ENCODE measurements at places on chromosomes 16 and 17.

DNA sequence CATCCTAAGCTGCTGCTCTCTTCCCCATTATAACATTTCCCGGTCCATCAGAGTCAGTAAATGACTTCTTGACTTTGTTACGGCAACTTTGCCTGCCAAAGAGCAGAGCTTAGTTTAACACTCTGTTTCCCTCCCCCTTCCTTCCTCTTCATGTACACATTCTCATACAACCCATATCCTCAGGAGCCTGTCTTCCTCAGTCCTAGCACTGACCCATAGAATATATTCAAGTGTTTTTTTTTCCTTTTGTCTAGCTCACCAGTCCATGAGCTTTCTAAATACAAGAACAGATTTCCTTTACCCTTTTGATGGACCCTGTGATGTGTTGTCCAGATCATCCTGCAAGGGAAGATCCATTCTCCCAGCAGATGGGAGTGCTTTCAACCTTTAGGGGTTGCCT, 97.0 kb upstream of the MON1B start:
- no peak for DNase-seq

GRCh38 chr17:29240477-29240876, 6.2 kb upstream of the CRYBA1 start:
- no peak for DNase-seq

- no peak for DNase-seq
Observed at GRCh38 chr17:2335726-2336214, 487 bp downstream of the TSR1 start.

DNA sequence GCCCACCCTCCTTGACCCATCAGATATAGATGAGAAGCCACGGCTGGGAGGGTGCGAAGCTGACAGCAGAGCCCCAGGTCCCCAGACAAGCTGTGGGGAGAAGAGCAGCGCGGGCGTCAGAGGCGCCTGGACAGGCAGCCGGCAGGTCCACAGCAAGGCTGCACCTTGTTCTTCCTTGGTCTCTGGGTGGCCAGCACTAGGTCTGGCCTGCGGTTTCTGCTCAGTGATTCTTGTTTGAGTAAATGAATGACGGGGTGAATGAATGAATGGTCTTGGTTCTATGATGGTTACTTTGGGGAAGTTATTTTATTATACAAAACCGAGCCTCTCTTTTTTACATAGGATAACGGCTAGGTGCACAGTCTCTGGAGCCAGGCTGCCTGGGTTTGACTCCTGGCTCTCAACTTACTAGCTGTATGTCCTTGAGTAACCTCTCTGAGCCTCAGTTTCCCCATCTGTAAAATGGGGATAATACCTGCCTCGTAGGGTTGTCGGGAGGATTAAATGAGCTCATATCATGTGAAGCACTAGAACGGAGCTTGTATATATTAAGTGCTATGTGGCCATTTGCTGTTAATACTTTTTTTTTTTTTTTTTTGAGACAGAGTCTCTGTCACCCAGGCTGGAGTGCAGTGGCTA, 86.1 kb downstream of the RAB11FIP4 start:
- DNase-seq = no peak

DNA sequence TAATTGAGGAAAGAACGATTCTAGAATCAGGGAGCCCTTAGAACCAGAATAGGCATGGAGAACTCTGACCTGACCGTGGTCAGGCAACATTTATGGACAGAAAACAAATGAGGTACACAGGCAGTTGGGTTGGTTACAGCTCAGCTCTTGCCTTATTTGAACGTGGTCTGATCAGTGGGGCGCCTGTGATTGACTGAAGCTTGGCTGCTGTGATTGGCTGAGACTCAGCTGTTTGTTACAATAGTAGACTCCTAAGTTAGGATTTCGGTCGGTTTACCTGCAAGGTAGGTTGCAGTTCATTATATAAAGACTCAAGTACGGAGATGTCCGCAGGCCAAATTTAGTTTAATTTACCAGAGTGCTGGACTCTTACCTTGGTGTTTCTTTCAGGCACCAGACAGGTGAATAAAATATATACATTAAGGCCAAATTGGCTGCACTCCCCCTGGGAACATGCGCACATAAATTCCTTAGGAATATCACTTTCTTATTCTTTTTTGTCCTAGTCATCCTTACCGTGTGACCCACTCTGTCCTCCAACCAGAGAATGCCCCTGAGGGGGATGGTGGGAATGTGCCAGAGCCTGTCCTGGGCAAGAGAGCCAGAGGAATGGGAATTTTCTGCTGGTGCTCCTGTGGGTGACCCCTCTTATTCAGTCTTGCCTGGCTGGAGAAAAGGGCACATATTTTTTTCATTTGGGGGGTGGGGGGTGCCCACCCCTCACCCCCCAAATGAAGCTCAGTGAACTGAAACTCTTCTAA, 7.5 kb upstream of the CSNK2A2 start:
- no peak for DNase-seq

DNA sequence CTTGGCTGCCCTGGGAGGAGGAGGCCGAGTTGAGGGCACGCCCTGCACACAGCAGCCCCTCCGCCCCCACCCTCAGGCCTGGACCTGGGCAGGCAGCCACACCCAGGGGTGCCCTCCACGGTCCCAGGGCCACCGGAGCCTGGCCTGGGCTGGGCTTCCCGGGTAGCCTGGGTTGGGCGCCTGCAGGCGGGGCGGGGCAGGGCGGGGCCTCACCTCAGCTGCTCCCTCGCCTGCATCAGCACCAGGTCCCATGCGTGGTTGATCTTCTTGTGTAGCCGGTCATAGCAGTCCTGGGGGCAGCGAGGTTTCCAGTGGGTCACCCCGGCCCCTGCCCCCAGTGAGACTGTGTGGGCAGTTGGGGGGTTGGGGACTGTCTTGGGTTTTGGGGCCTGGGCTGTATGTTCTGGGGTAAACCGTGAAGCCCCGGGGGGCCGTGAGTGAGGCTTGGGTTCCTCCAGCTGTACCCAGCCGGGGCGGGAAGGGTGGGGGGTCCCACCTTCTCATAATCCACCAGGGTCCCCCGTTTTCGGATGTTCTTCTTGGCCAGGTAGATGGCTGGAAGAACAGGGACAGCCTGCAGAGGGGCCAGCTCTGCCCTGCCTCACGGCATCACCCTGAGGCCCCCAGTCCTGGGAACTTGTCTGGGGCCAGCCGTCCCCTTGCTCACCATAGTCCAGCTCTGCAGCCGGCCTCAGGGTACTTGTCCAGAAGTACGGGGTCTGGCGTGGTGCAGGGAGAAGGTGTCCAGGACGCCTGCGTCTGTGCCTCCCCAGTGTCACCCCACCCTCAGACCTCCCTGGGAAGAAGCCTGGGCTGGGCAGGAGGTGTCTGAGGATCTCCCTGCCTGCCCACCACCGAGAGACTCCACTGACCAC, 2.0 kb downstream of the RGS11 start:
- DNase-seq = no peak

GRCh38 chr16:16915771-16916170, 536.8 kb downstream of the NPIPA7 start:
- DNase-seq = no peak

DNA sequence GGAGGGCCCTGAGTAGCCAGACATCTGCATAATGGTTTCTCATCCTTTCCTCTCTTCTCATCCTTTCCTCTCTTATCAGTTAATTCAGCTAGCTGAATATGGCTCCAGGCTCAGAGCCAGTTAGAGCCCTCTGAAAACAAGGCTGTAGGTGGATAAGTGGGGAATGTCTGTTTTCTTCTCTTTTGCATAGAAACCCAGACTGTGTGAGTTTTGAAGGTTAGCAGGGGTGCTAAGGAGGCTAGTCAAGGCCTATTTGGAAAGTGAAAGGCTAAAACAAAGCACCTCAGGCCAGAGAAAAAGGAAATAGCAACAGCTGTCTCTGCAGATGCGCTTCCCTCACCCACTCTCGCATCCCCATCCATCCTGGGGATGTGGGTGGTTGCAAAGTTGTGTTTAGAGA, 420.9 kb downstream of the SHISA9 start:
- no peak for DNase-seq

DNA sequence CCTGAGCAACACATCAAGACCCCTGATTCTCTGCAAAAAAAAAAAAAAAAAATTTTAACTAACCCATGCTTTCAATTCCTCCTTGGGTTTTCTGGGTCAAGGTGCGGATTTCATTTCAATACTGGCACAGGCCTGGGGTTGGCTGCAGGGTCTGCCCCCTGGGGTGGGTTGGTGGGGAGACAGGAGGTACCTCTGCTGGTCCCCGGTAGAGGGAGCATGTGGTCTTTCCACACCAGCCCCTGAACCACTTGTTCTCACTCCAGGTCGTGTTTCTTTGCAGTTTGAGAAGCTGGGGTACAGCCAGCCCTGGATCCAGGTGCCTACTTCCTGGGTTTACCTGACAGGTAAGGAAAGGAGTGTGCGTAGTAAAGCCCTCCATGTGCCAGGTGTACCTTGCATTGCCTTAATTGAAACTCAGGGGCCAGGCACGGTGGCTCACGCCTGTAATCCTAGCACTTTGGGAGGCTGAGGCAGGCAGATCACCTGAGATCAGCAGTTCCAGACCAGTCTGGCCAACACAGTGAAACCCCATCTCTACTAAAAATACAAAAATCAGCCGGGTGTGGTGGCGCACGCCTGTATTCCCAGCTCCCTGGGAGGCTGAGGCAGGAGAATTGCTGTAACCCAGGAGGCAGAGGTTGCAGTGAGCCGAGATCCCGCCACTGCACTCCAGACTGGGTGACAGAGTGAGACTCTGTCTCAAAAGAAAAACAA, 21.8 kb downstream of the SDR42E2 start:
- no peak for DNase-seq

DNA sequence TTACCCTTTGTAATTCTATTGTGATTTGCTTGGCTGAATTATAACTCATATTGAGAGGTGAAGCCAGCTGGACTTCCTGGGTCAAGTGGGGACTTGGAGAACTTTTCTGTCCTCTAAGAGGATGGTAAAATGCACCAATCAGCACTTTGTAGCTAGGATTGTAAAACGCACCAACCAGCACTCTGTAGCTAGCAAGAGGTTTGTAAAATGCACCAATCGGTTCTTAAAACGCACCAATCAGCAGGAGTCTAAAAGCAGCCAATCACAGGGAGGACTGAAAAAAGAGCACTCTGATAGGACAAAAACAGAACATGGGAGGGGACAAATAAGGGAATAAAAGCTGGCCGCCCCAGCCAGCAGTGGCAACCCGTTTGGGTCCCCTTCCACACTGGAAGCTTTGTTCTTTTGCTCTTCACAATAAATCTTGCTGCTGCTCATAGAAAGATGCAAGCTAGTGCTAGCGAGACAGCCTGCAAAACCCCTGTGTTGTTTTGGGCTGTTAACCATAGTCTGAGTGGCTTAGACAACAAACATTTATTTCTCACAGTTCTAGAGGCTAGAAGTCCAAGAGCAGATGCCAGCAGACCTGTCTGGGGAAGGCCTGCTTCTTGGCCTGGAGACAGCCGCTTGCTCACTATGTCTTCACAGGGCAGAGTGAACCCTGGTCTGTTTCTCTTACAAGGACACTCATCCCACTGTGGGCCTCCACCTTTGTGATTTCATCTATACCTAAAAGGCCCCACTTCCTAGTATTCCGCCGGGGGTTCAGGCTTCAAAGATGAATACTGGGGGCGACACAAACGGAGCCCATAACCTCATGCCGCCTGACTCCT, 39.0 kb upstream of the CRISPLD2 start:
- DNase-seq = no peak

DNA sequence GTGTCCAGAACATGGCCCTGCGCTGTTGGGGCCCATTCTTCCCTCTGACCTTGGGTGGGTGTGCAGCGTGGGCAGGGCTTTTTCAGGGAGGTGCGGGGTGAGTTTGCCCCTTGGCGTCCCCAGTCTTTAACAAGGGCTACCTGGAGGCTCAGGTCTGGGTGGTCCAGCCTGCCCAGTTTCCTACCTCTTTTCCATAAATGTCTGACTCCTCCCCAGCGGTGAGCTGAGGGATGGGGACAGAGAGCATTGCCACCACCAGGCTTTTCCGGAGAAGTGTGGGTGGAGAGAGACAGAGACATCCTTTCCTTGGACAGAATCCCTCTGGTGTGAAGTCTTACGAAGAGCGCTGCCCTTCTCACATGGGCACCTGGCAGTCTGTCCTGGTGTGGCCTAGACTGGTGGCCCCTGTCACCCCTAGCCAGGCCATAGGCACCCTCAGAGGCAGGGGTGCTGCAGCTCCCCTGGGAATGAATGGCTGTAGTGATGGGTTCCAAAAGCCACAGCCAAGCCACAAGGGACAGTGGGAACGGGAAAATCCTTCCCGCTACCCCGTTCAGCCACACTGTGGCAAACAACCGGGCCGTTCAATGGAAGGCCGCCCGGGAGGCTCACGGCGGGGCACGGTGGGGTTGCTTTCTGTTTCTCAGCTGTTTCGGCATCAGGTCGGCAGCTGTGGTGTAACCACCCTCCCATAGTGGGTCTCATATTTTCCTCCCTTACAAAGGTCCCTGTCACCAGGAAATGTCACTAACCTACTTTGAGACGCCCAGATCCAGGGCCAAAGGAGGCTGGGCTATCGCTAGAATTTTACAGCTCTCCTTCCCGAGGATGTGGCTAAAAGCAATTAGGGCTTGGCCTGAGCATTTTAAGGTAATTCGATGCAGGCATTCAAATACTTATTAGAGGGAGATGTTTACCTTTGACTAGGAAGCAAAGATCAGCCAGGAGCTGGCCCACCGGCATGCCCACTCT, 61.9 kb upstream of the GSE1 start:
- DNase-seq = no peak

- DNase-seq = no peak
Observed at GRCh38 chr17:35155246-35155645, 7.6 kb downstream of the UNC45B start.

DNA sequence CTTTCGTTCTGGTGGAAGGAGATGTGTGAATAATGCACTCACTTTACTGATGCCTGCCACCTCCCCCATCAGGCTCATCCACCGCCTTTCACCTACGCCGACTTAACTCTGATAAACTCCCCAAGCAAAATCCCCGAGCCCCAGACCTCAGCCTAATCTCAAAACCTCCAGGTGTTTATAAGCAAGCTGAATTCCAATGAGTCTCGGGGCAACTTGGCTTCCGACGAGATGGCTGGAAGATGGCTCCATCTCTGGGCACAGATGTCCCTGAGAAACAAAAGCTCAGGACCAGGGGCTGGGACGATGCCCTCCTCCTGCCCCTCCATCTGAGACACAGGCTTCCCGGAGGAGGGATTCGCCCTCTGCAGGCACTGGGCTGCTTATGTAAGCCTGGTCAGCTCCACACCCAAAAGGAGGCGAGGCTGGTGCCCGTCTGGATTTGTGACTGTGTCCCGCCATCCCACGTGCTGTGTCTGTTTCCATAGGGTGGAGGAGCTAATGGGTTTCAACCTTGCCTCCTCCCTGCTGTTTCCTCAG, 386.4 kb upstream of the TNRC6C start:
- DNase-seq = no peak

Measured in cortex of kidney (tissue), 1 donor.